A549 (cell line): ENCODE measurements at places on chromosomes 16 and 17.

GRCh38 chr16:56700195-56700594 is 17.9 kb downstream of the MT1X start:
- no peak for DNase-seq

- no peak for DNase-seq
Observed at GRCh38 chr16:84999200-84999599, 12.1 kb downstream of the ZDHHC7 start.

DNA sequence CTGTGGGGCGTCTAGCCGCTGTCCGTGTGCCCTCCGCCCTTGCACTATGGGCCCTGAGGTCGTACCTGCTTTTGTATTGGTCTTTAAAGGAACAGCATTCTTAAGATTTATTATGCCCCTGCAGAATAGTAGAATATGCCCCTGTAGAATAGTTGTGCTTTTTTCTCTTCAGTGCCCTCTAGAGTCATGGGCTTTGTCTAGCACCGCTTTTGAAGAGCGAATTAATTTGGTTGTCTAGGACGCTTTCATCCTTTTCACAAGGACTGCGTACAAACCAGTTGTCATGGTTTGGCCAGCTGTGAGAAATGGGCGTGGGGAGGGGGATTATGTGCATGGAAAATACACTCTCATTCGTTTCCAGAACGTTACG is 621 bp downstream of the CEP95 start:
- DNase-seq, result peak; percentile 76

DNA sequence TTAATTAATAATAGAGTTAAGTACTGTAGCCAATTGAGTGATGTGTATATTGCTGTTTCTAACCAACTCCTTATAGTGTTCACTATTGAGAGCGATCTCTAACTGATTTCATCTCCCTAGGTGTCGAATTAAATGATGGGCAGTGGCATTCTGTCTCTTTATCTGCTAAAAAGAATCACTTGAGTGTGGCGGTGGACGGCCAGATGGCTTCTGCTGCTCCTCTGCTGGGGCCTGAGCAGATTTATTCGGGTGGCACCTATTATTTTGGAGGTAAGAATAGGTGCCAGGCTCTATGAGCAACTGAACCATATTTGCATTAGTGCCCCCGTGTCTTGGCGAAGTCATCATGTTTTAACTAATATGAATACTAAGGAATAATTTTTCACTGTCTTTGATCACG is 184.6 kb downstream of the CNTNAP4 start:
- no peak for DNase-seq

DNA sequence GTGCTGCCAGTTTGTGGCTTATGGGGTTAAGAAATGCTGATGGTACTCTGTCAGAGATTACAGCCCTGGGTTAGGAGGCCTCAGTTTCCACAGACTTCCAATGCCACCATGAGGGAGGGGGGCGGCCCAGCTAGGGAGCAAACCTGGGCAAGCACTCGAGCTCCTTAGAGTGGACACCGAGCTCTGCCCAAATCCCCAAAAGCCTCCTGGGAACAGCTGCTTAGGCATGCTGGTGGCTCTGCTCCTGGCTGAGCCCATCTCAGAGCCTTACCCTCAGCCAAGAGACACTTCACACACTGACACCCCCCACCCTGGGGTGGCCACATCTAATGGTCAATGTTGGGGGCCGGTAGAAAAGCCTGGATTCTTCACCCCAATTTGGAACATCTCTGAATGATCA is 66.1 kb downstream of the C16orf78 start:
- DNase-seq, result no peak

DNA sequence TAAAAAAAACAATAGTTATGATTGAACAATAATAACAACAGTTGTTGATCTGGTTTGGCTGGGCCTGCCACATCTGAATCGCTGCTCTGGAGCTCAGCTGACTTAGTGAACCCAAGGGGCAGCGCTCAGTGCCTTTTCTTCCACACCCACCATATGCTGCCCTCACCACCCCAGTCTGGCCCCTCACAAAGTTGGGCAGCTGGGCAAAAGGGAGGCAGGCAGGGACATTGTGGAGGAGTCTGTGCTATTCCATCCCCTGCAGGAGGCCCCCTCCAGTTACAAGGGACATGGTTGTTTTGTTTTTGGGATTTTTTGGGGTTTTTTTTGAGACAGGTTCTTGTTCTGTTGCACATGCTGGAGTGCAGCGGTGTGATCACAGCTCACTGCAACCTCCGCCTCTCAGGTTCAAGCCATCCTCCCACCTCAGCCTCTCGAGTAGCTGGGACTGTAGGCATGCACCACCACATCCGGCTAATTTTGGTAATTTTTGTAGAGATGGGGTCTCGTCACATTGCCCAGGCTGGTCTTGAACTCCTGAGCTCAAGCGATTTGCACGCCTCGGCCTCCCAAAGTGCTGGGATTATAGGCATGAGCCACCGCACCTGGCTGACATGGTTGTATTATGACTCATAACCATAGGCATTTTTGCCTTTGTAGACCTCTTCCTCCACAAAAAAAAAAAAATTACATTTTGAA is 8.6 kb upstream of the PECAM1 start:
- no peak for DNase-seq

- no peak for DNase-seq
Observed at GRCh38 chr16:88416686-88417085, 33.9 kb downstream of the ZNF469 start.

- no peak for DNase-seq
Observed at GRCh38 chr17:7122381-7122780, 7.8 kb upstream of the ASGR2 start.

GRCh38 chr17:40124279-40125141 is 2.7 kb downstream of the MSL1 start:
- DNase-seq, result peak; percentile 23

DNA sequence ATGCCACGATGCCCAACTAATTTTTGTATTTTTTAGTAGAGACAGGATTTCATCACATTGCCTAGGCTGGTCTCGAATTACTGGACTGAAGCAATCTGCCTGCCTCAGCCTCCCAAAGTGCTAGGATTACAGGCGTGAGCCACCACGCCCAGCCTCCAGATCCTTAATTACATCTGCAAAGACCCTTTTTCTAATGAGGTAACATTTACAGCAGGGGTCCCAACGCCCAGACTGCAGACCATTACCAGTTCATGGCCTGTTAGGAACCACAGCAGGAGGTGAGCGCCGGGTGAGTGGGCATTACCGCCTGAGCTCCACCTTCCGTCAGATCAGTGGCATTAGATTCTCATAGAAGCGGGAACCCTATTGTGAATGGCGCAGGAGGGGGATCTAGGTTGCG is 4.0 kb upstream of the RAB11FIP4 start:
- no peak for DNase-seq

GRCh38 chr16:1280783-1281182 is 24.9 kb downstream of the TPSD1 start:
- DNase-seq, result no peak

- DNase-seq, result no peak
Observed at GRCh38 chr17:1446201-1446600, 9.8 kb downstream of the CRK start.

GRCh38 chr16:1781758-1782407 is 488 bp downstream of the SPSB3 start:
- no peak for DNase-seq

DNA sequence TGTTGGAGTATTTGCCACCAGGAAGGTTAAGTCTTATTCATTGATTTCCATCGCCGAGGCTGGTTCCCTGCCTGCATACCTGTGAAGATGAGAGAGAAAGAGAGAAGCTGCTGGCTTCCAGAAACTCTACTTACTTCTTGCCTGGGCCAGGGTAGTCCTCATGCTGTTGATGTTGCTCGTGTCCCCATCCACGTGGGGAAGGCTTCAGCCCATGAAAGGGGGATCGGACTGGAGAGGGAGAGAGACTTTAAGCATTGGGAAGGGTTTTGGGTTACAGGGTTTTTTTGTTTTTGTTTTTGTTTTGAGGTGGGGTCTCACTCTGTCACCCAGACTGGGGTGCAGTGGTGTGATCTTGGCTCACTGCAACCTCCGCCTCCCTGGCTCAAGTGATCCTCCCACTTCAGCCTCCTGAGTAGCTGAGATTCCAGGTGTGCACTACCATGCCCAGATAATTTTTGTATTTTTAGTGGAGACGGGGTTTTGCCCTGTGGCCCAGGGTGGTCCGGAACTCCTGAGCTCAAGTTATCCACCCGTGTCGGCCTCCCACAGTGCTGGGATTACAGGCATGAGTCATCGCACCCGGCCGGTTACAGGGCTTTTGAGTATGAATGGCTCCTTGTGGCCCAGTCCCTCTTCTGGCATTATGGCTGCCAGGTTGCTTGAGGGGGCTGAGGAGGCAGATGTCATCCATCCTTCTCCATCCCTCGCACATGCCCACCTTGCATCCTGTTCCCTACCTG is 26.6 kb downstream of the ITGB3 start:
- no peak for DNase-seq

GRCh38 chr17:57622683-57623433 is 122.2 kb downstream of the CCDC182 start:
- peak; percentile 42 for DNase-seq

- DNase-seq, result no peak
Observed at GRCh38 chr17:29585080-29585751, 4.2 kb downstream of the GIT1 start.

DNA sequence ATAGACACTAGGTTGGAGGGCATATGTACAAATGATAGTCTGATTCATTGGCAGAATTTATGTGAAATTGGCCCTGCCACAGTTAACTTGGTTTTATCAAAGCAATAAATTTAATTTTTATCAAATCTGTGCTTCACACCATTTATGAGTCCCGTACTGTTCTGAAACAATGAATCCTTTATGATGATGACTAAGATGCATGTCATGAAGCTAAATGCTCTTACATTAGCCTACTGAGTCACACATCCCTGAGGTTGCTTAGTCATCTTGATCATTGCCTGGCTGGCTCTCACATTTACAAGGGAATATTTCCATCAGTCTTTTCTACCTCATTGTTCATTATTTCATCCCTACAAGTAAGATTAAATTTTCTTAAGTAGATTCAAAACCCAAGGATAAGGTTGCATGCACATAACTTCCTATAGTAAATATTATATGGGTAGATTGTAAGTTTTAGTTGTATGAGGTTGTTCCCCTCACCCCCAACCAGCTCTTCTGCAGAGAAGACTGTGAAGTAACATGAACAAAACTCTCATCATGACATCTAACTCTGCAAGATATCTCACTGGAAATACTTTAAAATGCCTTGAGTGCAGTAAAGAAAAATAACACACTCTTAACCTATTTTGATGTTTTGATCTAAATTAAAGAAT is 170.7 kb downstream of the CYB561 start:
- peak; percentile 82 for DNase-seq

- no peak for DNase-seq
Observed at GRCh38 chr17:72034000-72034399, 86.8 kb upstream of the SOX9 start.

DNA sequence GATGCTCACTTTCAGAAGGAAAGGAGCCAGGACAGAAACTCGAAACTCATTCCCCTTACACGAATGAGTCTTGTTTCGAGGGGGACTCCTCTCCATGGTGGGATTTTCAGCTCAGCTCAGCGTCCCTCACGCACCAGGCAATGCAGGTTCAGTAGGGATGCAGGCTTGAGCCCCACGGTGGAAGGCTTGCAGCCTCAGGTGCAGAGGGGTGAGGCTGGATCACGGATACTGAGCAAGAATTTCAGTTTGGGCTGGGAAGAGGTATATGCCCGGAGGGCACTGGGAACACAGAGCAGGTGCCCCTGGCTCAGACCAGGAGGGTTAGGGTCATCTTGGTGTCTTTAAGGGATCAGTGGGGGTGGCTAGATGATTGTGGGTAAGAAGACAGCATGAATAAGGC is 344.9 kb upstream of the TNRC6C start:
- no peak for DNase-seq

GRCh38 chr17:57046749-57047148 is 38.3 kb upstream of the AKAP1 start:
- DNase-seq, result no peak

DNA sequence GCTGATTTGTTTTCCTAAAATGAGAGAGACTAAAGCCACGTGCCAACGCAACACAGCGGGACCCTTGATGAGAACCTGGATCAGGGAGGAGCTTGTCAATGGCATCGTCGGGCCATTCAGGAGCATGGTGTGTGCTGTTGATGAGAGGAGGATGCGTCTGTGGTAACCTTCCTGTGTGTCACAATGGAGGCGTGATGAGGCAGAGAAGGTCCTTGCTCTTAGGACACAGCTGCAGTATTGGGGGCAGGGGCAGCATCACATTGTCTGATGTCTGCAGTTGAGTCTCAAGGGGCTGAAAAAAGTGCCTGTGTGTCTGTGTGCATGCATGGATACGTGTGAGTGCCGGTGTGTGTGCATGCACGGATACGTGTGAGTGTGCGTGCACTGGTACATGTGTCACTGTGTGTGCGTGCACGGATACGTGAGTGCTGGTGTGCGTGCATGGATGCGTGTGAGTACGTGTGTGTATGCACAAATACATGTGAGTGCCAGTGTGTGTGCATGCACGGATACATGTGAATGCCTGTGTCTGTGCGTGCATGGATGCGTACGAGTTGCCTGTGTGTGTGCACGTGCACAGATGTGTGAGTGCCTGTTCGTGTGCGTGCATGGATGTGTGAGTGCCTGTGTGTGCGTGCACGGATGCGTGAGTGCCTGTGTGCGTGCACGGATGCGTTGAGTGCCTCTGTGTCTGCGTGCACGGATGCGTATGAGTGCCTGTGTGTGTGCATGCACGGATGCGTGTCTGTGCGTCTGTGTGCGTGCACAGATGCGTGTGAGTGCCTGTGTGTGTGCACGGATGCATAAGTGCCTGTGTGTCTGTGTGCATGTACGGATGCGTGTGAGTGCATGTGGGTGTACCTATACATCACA is 39.3 kb downstream of the BAIAP2 start:
- no peak for DNase-seq

DNA sequence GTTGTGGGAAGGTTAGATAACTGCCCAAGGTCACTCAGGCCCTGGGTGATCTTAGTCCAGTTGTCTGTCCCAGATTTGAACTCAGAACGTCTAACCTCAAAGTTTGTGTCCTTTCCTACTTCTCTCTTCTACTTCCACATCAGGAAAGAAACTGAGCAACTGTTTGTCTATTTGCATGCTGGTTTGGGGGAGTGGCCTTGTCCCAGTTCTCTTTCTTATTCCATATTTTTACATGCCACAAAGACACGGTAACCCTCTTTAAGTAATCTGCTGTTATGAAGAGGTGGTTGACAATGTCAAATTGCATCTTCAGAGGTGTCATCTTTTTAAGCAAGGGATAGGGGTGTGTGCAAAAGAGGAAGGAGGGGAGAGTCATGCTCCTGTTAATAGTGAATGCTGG is 432.5 kb downstream of the HS3ST3B1 start:
- DNase-seq, result no peak

- DNase-seq, result no peak
Observed at GRCh38 chr16:80442779-80443178, 98.0 kb upstream of the DYNLRB2 start.
